ENCODE measurements at places on chromosomes 11 and 22. TPM values are rescaled to one million over a fixed set of nuclear protein-coding genes. Genes with fewer than 3 reads are reported as not detected.

- H3K27me3 ChIP-seq: no peaks in the 10 kb centered on the region
- no peak for DNase-seq
- no peaks in the 10 kb centered on the region for H3K36me3 ChIP-seq
- no peaks in the 10 kb centered on the region for H3K4me1 ChIP-seq
Observed at GRCh38 chr11:72802822-72803221, 9.0 kb upstream of the STARD10 start.

Gene GLYATL2
- total RNA-seq: not detected

Gene RAG2
- total RNA-seq: not detected

DNA sequence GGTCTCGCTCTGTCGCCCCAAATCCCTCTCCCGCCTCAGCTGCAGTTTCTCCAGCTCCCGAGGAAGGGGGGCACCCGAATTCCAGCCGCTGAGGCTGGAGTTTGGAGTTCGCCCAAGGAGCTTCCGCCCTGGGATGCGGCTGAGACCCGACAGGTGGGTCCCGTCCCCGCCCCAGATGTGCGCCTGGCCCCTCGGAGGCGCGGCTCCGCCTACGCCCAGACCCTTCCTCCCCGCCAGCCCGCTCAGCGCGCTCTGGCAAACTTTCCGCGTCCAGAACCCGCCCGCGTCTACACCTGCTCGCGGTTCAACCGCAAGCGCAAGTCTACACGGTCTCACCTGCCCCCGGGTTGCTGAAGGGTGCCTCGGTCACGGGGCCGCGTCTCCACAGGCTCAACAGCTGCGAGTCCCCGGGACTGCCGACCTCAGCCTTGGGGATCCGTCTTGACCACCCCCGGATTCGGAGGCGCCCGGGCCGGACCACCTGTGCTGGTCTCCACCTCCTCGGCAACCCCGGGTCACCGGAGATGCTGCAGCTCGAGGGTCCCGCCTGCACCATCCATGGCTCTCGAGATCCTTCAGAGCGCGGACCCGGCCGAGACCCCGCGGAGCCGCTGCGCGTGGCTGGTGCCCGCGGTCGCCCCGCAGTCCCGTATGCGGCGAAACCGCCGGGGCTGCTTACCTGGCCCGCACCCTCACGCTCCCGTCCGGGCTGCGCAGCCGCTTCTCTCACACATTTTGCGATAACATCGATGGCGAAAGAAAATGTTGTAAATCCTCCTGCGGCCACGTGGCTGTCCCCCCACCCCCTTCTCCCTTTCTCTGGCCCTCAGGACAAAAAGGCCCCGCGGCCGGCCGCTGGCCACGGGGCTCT, 63.6 kb downstream of the NFAM1 start:
- H3K4me3 ChIP-seq: peak overlapping the region; percentile 42
- no peaks in the 10 kb centered on the region for H3K36me3 ChIP-seq
- peaks cover 7% of the 10 kb centered on the region for H3K4me1 ChIP-seq
- H3K27me3 ChIP-seq: no peaks in the 10 kb centered on the region

DNA sequence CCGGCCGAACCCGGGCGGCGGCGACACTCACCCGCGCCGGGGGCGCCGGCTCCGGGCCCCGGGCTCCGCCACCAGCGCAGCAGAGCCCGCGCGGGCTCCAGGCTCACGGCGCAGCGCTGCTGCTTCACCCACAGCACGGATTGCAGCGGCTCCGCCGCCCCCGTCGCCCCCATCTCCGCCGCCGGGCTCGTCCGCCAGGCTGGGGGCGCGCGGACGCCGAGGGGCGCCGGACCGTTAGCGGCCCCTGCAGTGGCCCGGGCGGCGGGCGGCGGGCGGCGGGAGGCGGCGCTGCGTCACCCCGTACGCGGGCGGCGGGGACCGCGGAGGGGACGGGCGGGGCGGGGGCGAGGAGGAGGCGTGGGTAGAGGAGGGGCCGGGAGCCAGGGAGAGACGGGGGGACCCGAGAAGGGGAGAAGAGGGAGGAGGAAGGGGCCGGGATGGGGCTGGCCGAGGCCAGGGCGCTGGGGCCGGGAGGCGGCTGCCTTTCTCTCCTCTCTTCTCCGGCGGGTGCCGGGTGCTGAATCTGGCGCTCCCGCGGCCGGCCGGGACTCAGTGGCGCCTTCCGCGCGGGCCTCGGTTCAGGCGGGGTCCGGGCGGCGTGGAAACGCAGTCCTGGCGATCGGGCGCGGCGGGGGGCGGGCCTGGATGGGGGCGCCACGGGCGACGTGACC, at the start of gene CERK:
Gene CERK (minus strand): TSS at position 277 of the 671 bp plus-strand sequence. CDS start 104 bp downstream, at position 173.
- peaks cover 20% of the 10 kb centered on the region for H3K4me1 ChIP-seq
- peak; percentile 77 for DNase-seq
- H3K4me3 ChIP-seq: peak within 1 kb of the TSS; percentile 69
- no peaks in the 10 kb centered on the region for H3K27me3 ChIP-seq
- H3K27ac ChIP-seq: peak within 1 kb of the TSS; percentile 96
- H3K36me3 ChIP-seq: no peaks in the 10 kb centered on the region

Data from ovary (tissue), 10 donors.